Transverse colon (tissue), 4 donors: ENCODE measurements at places on chromosomes 16 and 17.

DNA sequence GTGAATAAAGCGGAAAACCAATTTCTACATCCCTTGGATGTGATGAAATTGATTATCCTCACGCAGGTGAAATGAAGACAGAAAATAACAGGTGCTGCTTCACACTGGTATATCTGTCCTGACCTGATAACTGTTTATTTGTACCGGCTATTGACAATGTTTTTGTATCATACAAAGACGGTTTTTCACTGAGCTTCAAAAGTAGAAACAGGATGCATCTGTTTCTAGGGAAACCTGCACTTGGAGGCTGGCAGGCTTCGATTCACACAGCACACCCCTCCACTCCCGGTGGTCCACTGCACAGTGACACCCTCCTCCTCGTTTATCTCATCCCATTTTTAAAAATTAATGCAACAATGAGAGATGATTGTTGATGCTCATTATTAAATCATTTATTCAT lies 104.5 kb downstream of the CPPED1 start:
- no peak for DNase-seq

GRCh38 chr17:75316253-75316652 lies 27.0 kb upstream of the SLC25A19 start:
- no peak for DNase-seq

- DNase-seq: no peak
These were observed at the start of gene CCDC102A for GRCh38 chr16:57536306-57537193. Gene CCDC102A, minus strand, starts transcription at chr16:57536571. Its CDS starts 7,394 bp downstream, at chr16:57529177.

DNA sequence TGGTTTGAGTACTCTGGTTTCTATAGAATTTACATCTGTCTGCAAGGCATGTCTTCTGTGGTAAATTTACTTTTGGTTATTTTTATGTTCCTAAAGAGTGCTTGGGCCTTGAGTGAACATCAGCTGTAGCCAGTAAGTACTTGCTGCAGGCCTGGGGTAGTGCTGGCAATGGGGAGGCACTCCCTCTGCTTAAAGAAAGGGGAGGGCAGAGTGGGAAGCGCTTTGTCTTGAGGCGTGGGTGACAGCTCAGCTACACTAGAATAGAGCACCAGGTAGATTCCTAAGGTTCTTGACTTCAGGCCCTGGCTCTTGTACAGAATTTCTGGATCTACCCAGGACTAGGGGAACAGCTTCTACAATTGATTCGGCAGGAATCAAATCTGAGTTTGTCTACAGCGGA lies 50.6 kb downstream of the MPHOSPH6 start:
- DNase-seq: no peak

DNA sequence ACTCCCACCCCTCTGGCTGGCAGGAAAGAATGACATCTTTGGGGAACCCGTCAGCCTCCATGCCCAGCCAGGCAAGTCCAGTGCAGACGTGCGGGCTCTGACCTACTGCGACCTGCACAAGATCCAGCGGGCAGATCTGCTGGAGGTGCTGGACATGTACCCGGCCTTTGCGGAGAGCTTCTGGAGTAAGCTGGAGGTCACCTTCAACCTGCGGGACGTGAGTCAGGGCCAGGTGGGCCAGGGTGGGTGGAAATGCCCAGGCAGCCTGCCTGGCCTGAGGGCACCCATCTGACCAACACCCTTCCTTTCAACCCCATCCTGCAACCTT lies 8.1 kb upstream of the DCAF7 start:
- DNase-seq: no peak

- DNase-seq: no peak
These were observed 2.2 kb downstream of the LLGL1 start for GRCh38 chr17:18227635-18228034.

DNA sequence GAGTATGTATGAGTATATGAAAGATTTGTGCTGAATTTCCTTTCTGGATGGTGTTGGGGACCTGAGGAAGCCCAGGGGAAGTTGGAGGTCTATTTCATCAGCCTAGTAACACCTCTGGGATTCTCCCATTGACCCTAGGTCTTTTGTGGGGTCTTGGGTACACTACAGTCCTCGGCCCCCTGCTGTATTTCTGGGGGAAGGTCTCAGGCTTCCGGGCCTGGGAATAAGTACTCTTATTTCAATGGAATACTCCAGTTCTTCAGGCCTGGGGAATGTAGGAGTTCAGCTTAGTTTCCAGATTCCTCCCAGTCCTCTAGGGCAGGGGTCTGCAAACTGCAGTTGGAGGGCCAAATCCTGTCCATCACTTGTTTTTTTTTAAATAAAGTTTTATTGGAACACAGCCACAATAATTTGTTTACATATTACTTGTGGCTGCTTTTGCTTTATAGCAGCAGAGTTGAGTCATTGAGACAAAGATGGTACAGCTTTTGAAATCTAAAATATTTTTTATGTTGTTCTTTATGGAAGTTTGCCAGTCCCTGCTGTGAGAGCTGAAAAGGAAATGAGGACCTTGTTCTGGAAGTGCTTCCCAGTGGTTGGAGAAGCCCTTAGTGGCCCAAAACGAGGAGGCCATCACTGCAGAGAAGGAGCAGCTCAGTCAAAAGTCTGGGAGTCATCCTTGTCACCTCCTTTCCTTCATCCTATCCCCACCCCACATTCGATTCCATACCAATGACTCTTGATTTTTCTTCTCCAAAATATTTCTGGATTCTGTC lies 142.5 kb upstream of the HS3ST2 start:
- no peak for DNase-seq

DNA sequence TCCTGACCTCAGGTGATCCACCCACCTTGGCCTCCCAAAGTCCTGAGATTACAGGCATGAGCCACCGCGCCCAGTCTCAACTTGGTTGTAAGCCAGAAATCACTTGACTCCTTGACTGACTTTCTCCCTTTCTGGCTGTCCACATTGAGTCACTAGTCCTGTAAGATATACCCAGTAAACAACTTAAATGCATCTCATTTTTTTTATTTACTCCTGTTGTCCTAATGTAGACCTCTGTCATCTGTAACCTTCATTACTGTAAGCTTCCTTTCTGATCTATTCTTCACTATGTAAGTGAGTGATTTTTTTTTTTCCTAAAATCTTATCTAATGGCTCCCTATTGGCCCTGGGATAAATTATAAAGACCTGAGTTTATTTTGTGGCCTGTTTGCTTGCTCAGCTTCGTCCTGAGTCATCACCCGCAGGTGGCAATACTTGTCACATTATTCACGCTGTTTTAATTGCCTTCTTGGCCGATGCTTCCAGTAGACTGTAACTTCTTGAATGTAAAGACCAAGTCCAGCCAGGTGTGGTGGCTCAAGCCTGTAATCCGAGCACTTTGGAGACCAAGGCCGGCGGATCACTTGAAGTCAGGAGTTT lies 41.0 kb downstream of the PAFAH1B1 start:
- peak; percentile 41 for DNase-seq

DNA sequence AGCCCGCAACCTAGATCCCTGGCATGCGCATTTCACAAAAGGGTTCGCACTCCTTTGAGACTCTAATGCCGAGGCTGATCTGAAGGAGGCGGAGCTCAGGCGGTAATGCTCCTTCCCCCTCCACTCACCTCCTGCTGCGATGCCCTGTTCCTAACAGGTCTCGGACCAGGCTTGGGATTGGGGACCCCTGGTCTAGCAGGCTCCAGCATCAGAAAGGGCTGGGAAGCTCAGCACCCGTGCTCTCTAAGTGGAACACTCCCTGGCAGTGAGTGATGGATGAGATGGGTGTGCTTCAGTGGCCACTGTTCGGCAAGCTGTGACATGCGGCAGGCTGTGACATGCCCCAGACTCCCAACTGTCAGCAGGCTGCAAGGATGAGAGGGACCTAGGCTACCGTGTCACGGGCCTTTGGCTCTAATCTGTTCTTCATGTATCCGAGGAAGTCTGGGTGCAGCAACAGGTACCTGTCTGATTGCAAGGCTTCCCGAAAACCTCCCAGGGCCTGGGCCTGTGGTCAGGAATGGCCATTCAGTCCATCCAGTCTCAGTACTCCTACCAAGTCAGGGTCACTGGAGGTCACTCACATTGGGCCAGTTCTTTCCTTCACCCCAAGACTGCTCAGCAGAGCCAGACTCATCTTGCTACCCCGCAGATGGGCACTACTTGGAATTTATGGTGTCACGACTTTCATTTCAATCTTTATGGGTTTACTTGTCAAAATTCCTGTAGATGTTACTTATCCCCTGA lies 1.3 kb upstream of the ST6GALNAC2 start:
- no peak for DNase-seq
